ENCODE measurements at places on chromosomes 6 and 20. TPM values are rescaled to one million over a fixed set of nuclear protein-coding genes. Genes with fewer than 3 reads are reported as not detected.

DNA sequence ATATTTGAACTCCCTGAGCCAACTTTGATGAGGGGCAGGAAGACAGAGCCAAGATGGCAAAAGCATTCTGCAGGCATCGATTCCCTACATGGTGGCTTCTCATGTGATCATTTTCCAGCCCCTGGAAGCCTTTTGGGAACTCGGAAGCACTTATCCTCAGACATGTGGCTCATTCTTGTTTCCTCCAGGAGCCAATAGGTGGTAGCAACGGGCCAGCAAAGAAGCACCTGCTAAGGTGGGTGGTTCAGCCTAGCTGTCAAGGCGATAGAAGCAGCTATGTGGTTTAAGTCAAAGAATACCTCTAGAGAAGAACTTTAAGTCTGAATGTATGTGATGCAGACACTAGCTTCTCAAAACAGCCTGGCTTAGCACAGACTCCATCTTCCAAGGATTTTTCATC, 64.9 kb upstream of the PAX1 start:
- no peak for DNase-seq

DNA sequence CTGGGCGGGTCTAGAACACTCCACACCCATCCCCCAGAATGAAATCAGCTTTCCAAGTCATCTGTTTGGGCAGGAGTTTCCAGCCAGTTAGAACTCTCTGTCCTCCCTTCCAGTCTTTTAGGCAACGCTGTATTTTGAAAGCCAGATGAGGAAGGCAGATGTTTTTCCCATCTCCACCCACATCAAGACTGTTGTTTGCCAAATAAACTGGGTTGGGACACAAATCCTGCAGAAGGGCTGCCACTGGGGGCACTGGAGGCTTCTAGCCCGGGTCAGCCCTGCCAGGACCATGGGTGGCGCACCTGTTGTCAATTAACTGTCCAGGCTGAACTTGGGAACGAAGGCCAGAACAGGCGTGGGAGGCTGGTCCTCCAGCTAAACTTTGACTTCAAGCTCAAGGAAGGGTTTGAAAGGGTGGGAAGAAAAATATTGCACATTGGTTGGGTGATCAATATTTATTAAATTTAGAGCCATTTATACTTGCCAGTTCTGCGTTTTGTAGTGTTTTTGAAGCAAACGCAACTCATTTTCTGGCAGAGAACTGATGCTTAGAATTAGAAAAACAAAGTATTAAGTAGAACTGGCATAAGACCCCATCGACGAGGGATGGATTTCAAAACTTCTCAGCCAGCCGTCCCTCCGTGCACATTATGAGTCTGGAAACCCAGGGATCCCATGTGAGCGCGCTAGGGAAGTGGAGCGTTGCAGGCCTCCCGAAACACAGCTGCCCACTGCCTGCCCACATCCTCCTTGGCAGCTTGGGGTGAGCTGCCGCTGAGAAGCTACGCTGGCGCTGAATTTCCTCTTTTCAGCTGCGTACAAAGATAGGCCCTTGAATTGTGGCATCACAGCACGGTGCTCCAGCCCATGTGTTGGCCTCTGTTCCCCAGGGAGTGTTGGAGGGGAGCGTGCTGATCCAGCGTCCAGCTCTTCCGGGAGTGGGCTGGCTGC, 297.4 kb downstream of the QKI start:
- no peak for DNase-seq

- no peak for DNase-seq
Measured at GRCh38 chr6:144935661-144936060, 650.5 kb downstream of the UTRN start.

DNA sequence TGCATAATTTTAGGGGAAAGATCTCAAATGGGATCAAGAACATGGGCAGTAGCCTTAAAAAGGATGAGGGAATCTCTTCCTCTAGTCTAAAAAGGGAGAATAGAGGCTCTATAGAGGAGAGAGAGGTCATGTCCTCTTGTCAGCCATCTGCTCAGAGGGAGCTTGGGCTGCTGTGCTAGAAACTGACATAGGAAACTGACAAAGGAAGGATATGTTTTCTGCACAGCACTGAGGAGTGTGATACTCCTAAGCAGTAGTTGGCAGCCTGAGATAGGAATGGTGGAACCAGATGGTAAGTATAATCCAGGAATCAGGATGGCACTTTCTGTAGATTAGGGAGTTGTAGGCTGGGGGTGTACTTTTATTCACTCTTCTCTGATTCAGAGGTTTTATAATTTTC, 59.2 kb downstream of the PTPRA start:
- DNase-seq, result peak; percentile 11

NKX2-2 gene
- not detected for total RNA-seq

PGC gene
- not detected for total RNA-seq
